HS-5 (cell line): ENCODE measurements at places on chromosomes 6 and 20.

- peak; percentile 13 for DNase-seq
Measured at GRCh38 chr6:159761129-159761872, 544 bp upstream of the ACAT2 start.

DNA sequence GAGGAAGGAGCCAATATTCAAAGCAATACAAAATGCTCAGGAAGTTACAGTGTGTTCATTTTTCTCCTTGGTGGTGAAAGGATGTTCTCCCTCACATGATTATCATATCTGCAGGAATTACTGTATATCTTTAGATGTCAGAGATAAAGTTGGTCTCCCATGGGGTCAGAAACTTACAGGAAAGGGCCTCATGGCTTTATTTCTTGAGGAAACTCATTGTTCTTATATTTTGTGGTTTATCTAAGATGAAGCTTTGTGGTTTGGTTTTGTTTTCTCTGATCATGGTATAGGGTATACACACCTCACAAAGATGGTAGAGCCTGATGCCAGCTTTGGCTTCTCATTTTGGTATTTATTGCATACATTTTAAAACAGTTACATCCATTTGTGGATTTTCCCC, 100.5 kb upstream of the STXBP5 start:
- no peak for DNase-seq

GRCh38 chr20:11917663-11918062, at the start of gene BTBD3:
Gene BTBD3 (plus strand): TSS chr20:11917893. CDS start chr20:11918276, 383 bp downstream.
- no peak for DNase-seq

DNA sequence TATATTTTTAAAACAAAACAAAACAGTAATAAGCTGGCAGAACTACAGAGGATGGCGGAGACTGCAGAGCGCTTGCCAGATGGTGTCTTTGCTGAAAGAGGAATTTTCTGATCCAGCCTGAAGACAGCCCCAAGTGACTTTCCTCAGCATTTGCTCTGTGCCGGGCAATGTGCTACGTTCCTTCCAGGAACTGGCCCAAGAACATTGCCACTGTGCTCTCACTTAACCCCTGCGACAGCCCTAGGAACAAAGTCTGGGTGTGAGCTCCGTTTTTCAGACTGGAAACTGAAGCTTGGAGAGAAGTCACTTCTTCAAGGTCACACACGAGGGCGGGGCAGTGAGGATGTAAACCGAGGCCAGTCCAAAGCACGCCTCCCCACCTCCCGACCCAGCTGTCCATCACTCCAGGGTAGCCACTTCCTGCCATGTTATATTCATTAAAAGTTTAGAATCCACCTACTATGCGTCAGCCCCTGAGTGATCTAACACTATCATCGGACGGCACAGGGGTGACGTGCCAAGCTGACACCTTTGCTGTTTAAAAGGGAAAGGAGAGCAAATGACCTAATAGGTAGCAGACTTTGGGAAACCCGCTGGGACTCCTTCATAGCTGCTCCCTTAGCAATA, 22.3 kb upstream of the BMP7 start:
- DNase-seq: no peak

GRCh38 chr6:134092449-134092848, 40.0 kb upstream of the SLC2A12 start:
- no peak for DNase-seq

GRCh38 chr20:50409495-50409894, 100.7 kb upstream of the PTPN1 start:
- DNase-seq: no peak

DNA sequence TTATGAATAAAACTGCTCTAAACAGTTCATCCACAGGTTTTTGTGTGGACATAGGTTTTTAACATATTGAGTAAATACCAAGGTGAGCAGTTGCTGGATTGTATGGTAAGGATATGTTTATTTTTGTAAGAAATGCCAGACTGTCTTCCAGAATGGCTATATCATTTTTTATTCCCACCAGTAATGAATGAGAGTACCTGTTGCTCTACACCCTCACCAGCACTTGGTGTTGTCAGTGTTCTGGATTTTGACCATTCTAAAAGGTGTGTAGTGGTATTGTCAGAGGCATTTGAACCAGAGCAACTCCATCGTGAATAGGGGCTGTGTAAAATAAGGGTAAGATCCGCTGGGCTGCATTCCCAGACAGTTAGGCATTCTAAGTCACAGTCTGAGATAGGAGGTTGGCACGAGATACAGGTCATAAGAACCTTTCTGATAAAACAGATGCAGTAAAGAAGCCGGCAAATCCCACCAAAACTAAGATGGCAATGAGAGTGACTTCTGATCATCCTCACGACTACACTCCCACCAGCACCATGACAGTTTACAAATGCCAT, 12.9 kb upstream of the NT5E start:
- DNase-seq: no peak

DNA sequence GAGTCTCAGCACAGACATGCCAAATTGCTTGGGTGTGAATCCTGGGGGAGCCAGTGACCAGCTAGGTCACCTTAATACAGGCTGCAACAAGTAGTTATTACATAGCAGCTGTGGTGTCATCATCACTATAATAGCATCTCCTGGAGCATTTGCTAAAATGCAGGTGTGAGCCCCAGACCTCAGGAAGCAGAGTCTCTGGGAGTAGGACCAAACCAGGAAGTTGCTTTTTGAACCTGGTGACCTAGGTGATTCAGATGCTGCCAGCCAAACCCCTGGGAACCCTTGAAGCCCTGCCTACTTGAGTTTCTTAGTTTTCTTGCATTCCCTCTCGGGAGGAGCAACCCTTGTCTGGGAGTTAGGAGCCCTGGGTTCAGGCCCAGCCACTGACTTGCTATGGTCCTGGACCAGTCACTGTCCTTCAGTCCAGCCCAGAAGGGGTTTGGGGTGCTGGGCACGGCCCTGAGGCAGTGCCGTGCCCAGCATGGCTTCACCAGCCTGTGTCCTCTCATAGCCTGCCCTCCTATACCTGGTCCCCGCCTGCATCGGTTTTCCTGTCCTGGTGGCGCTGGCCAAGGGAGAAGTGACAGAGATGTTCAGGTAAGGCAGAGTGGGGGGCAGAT, 39.3 kb upstream of the ID1 start:
- no peak for DNase-seq

DNA sequence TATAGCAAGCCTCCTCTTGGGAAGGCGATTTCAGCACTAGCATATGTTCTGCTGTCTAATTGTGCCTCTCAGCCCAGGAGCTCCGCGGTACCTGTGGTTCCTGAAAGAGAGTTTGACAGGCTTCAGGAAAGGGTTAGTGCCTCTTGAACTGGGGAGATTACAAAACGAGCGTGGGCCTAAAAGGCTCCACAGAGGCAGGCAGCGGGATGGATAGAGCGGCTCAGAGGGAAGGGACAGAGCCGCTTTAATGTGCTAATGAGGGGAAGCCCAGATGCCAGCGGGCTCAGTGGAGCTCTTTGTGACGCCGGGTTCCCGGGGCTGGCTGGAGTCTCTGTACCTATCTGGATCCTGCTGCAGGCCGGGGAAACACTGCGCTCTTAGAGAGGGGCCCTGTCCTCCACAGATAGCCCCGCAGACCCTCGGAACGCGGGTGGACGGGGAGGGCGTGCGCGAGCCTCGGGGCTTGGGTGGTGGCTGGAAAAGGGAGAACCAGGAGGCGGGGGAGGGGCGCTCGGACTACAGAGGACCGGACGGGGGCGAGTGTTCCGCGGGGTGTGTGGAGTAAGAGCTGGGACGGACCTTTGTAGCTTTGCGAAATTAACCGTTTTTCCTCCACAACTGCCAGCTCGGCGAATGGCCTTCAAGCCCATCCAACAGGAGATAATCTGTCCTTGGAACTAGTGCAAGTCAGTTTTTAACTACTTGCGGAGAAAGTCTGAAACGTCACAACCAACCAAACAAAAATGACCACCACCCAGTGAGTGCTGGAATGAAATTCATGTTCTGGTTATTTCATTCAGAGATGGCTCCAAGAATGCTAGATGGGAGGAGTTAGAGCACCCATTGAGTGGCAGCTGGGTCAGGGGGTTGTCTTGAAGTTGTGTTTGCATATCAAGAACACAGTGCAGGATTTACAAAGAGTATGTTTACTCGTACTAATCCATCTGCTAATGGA, 13.0 kb downstream of the SLC35F1 start:
- no peak for DNase-seq

GRCh38 chr6:107361753-107362604, 97.4 kb downstream of the PDSS2 start:
- DNase-seq: peak; percentile 76

- DNase-seq: no peak
Measured at GRCh38 chr6:108959972-108960582, 111.9 kb downstream of the ARMC2 start.

GRCh38 chr6:166101819-166102419, 65.7 kb downstream of the TBXT start:
- DNase-seq: no peak

GRCh38 chr20:9244811-9245210, 175.9 kb downstream of the PLCB4 start:
- no peak for DNase-seq

- no peak for DNase-seq
Measured at GRCh38 chr20:60008130-60008808, 50.0 kb downstream of the CDH26 start.

- DNase-seq: no peak
Measured at GRCh38 chr20:39474879-39475278, 512.7 kb downstream of the DHX35 start.

DNA sequence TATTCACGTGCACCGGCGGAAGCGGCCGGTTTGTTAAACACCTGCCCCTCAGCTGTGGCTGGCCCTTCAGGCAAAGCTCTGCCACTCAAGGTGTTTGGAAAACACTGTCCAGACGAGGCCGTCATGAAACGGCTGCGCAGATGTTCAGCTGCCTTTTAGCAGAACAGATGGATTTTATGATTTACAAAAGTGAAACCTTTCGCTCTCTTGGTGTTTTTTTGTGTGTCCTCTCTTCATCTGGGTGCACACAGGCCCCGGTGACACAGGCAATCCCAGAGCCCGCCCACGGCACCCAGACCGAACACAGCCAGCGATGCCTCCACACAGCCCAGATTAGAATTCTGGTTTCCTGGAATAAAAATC, 397.0 kb downstream of the SMOC2 start:
- no peak for DNase-seq

- peak; percentile 81 for DNase-seq
Measured at GRCh38 chr6:136012198-136012887, 160.8 kb downstream of the PDE7B start.

GRCh38 chr6:69974193-69974592, 107.8 kb downstream of the COL19A1 start:
- DNase-seq: peak; percentile 43

DNA sequence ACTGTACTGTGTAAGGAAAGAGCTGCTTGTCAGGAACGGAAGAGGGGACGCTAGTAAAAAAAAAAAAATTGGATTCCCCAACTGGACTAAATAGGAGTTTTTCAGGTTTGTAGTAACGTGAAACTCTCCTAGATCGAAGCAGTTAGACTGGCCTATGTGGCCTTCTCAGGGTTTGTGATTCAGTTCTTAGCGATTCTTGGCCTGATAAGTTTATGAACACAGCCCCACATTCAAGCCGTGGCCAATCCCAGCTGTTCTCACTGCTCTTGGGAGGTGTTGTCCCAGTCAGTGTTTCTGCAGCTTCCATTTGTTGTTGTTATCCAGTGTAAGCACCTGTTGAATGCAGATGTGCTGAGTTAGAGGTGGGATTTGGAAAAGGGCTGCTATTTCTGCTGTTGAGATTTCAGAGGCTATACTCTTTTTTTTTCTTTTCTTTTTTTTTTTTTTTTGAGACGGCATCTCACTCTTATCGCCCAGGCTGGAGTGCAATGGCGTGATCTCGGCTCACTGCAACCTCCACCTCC, 29.7 kb downstream of the TAF8 start:
- no peak for DNase-seq

- DNase-seq: no peak
Measured at GRCh38 chr6:170116636-170117035, 174.2 kb downstream of the DLL1 start.

DNA sequence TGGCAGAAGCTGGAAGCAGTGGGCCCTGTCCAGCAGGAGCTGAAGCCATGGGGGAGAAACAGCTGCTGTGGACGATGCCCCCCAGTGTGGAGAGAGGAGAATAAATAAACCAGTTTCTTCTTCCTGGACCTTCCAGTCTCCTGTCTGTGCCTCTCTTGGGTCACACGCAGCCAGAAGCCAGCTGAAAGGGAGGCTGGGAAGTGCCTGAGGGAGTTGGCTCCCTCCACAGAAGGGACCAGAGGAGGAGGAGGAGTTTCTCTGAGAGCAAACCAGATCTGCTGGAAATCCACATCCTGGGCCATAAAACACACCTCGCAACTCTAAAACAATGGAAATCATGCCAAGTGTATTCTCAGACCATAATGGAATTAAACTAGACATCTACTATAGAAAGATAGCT, 577.0 kb downstream of the CDH26 start:
- DNase-seq: no peak

- no peak for DNase-seq
Measured at GRCh38 chr20:18632196-18632789, 44.4 kb downstream of the DTD1 start.

DNA sequence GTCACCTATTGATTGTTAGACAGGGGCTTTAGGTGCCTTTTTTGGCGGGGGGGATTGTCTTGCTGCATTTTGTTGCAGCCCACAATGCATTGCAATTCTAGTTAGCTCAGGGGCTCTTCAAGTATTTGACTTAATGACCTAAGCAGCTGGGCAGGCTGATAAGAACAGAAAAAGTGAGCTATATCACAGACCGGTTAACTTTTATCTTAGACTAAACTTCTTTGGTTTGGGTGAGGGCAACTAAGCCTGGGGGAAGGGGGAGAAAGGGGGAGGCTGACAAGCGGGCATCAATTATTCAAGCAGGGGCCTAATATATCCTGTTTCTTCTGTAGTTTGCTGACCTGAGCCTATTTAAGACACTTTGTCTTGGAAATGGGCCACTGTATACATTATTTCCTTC, 66.0 kb upstream of the GPR6 start:
- no peak for DNase-seq

GRCh38 chr6:17281497-17282481, 628 bp downstream of the RBM24 start:
- DNase-seq: no peak

- no peak for DNase-seq
Measured at GRCh38 chr6:160766989-160767646, 65.1 kb downstream of the PLG start.

DNA sequence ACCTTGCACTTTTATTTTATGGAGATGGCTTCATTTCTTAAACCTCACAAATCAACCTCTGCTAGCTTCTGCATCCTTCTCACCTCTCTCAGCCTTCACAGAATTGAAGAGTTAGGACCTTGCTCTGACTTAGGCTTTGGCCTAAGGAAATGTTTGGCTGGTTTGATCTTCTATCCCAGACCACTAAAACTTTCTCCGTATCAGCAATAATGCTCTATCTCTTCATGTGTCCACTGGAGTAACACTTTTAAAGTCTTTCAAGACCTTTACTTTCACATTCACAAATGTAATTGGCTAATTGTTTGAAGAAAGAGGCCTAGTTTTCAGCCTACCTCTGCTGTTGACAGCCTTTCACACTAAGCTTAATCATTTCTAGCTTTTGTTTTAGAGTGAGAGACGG, 212.9 kb downstream of the TTLL2 start:
- DNase-seq: no peak
